ENCODE measurements at places on chromosomes 4 and X. TPM values are rescaled to one million over a fixed set of nuclear protein-coding genes. Genes with fewer than 3 reads are reported as not detected.

Gene MAGEA6
- total RNA-seq: not detected

- DNase-seq: no peak
Measured at GRCh38 chrX:119479845-119480244, 11.6 kb downstream of the SLC25A5 start.

- no peak for DNase-seq
Measured at GRCh38 chrX:94454606-94455005, 780.6 kb downstream of the FAM133A start.

- DNase-seq: no peak
Measured at GRCh38 chrX:131741103-131741581, 197.3 kb downstream of the OR13H1 start.

DNA sequence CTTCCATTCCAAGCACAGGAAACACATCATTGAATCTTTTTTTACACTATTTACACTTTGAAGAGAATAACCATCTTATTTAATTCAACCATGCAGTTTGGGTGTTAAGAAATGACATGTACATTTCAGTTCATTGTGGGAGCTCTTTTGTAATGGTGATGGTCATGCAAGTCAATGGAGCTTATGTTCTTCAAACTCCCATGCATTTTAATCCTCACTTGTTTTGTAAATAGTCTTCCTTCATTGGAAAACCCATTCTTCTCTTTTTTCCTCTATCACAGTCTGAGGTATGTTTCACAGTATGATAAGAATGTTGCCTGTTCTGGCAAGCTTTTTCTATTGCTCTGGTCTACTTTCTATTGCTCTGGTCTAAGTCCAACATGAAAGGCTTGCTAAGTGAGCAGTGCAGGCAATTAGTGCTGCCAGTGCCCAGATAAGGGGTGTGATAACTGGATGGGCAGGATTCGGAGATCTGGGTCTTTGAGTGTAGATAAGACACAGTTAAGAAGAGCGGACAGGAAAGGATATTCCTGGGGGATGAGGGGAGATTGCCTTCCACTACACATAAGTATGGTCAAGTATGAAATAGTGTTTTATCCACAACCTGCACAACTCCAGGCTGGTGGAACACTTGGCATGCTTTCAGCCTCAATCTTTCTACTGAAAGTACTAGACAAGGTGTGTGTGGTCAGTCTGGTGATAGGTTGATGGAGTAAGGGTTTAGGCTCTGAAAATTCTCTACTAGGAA, 17.1 kb downstream of the AFP start:
- peak; percentile 30 for DNase-seq

- DNase-seq: no peak
Measured at GRCh38 chr4:48184882-48185281, 50.8 kb upstream of the TXK start.

DNA sequence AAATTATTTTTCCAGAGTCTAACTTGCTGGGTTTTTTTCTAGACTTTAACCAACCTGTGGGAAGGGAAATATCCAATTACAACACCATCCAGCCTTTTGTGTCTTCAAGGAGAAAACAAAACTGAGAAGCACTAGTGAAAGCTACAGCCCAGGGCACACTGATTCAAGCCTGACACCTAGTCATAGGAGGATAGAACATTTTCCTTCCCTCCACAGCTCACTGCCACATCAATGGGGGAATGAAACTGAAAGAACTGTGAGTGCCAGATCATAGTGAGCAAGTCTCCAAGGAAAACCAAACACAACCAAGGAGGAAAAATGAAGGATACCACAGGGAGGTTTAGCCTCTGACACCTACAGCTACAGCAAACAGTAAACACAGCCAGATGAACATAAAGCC, 43.3 kb upstream of the MAGEA8 start:
- DNase-seq: no peak

DNA sequence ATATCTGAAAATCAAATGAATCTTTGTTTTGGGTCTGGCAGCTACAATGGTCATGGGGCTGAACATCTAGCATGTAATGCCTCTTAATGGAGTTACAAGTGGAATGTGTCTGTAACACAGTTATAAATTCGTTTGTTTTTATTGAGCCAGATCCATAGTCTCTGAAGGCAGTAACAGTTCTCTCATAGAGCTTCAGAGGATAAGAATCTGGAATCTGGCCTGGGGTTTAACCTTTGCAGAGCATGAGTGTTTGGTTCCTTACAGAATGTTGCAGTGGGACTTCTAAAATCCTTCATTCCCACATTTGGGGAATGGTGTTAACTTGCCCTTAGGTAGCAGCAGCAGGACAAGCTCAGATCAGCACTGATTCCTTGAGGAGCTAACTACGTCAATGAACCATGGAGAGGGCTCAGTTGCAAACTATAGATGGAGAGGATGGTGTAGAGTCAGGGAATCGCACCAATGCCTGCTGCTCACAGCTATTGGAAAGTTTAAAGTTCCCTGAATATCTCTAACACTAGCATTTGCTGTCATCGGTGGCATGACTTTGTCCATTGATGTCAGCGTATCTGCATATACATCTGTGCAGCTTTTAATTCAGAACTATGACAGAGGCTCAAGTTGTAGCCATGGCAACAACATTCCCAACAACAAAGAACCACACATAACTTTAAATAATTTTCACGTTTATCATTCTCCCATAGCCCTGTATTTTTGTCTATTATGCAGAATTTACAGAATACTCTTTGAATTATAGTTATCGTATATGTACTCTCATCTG, 72.2 kb downstream of the RASGEF1B start:
- DNase-seq: no peak

GRCh38 chrX:65601530-65602220, 65.8 kb upstream of the MSN start:
- no peak for DNase-seq

Gene ANK2
- 6.2 TPM for total RNA-seq

DNA sequence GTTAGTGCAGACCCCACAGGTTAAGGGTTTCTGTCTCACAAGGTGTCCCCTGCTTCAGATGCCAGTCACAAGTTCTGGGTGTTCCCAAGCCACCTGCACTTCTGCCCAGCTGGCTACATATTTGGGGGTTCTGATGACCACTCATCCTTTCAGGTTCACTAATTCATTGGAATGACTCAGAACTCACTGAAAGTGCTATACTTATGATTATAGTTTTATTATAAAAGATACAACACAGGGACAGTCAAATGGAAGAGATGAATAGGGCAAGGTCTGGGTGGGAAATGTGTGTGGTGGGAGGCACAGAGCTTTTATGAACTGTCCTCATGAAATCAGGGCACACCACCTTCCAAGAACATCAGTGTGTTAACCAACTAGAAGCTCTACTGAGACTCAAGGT, 97.7 kb upstream of the CASK start:
- no peak for DNase-seq

GRCh38 chr4:38957261-38957815, 74.9 kb downstream of the TMEM156 start:
- no peak for DNase-seq

GRCh38 chr4:159395693-159396092, 292.8 kb downstream of the RAPGEF2 start:
- DNase-seq: no peak

- DNase-seq: no peak
Measured at GRCh38 chrX:43505769-43506168, 150.3 kb upstream of the MAOA start.

DNA sequence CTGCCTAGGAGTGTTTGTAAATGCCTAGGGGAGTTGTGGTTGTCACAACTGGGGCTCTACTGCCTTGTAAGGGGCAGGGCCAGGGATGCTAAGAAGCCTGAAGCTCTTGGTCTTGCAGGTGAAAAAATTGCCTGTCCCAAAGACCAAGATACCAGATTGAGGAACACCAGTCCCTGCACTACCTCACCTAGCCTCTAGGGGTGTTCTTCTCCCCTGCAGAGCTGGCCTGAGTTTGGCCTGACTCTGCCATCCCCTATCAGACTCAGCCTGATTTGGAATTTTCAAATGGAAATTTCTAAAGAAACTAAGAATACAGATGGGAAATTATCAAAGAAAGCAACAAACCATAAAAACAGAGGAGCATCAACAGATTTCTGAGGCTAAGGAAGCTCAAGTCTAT, 90.4 kb downstream of the ZC4H2 start:
- DNase-seq: no peak

Gene ATP1B4
- not detected for total RNA-seq

Gene ADGRA3
- 34.7 TPM for total RNA-seq

- DNase-seq: peak; percentile 75
Measured at GRCh38 chrX:1453951-1454785, 1.5 kb upstream of the ASMTL start.

Gene SGCB
- 5.5 TPM for total RNA-seq

- DNase-seq: no peak
Measured at GRCh38 chrX:69362856-69363255, 141.3 kb upstream of the NALF2 start.

GRCh38 chrX:48489892-48490291, 13.9 kb downstream of the FTSJ1 start:
- no peak for DNase-seq

- DNase-seq: no peak
Measured at GRCh38 chr4:154485127-154485773, 6.3 kb downstream of the DCHS2 start.

Gene GBA3
- total RNA-seq: not detected

GRCh38 chrX:154717824-154718223, 33.1 kb downstream of the GAB3 start:
- no peak for DNase-seq

DNA sequence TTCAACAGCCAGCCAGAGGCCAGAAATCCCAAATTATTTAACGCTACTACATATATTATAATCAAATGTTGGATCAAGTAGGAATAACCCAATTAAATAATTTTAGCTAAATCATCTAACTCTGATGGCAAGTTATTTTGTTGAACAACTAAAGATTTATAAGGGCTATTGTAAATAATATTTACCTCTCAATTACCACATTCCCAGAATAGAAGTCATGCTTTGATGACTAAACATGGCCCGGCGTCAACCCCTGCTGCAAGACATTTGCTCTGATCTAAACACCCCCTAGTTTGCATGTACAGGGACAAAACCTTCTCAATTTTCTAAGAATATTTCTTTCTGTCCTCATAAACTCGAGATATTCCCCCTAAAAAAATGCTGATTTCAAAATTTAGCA, 14.2 kb downstream of the VEGFC start:
- no peak for DNase-seq

Gene GC
- not detected for total RNA-seq

Gene DMP1
- total RNA-seq: not detected

GRCh38 chr4:8866828-8867623, 4.6 kb downstream of the HMX1 start:
- DNase-seq: no peak

GRCh38 chr4:67131224-67131623, 414.1 kb downstream of the CENPC start:
- no peak for DNase-seq

Gene MBTPS2
- 4.3 TPM for total RNA-seq

Gene CLCN5
- 5.8 TPM for total RNA-seq

- DNase-seq: peak; percentile 25
Measured at GRCh38 chrX:13489454-13489853, 79.9 kb upstream of the EGFL6 start.

GRCh38 chrX:140141444-140142029, 176.2 kb upstream of the CXorf66 start:
- DNase-seq: peak; percentile 29

DNA sequence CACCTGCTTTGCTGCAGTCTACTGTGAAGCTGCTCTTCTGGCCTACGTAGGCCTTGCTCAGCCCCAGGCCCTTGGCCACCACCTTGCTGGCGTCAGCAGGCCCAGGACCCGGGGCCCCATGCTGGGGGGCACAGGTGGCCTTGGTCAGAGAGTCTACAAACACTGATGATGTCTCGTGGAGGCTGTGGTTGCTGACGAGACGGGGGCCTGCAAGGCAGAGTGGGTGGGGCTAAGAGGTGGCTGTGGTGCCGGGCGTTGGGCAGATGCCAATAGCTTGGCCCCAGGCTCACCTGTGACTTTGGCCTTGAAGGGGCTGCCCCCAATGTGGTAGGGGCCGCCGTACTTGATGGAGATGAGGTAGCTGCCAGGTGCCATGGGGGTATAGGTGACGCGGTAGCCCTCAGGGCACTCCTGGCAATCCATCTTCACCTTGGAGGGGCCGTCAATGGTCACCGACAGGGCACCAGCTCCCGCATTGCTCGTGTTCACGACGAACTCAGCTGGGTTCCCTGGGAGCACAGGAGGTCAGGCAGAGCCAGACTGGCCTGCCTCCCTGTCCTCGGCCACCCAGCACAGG, 25.0 kb downstream of the FLNA start:
- no peak for DNase-seq

Gene ARR3
- total RNA-seq: not detected

Gene SPANXB1
- not detected for total RNA-seq

GRCh38 chrX:140661643-140662042, 47.9 kb upstream of the LINC00632 start:
- DNase-seq: no peak

- no peak for DNase-seq
Measured at GRCh38 chr4:79673898-79674297, 265.9 kb upstream of the GK2 start.

Gene OTUD6A
- total RNA-seq: not detected

Data from G401 (cell line).